ENCODE measurements at places on chromosomes 3 and 15. TPM values are rescaled to one million over a fixed set of nuclear protein-coding genes. Genes with fewer than 3 reads are reported as not detected.

CHST2 gene
- 33.4 TPM for total RNA-seq

CEP97 gene
- 69.6 TPM for total RNA-seq

LRTM1 gene
- total RNA-seq: not detected

PPP1R14D gene
- not detected for total RNA-seq

FBXO40 gene
- total RNA-seq: 0.31 TPM

TYRO3 gene
- 20.3 TPM for total RNA-seq

ALG1L2 gene
- total RNA-seq: 0.62 TPM

SLC12A8 gene
- 2.7 TPM for total RNA-seq

IMPG2 gene
- 3.0 TPM for total RNA-seq

CCDC80 gene
- total RNA-seq: 5.1 TPM

DUOX1 gene
- total RNA-seq: not detected

NR2E3 gene
- 0.16 TPM for total RNA-seq

FRMD5 gene
- total RNA-seq: 29.2 TPM

EFCAB12 gene
- 0.16 TPM for total RNA-seq

TRIM42 gene
- total RNA-seq: not detected

PRSS50 gene
- 0.31 TPM for total RNA-seq

DNASE1L3 gene
- total RNA-seq: 0.94 TPM

SLC28A1 gene
- not detected for total RNA-seq

APPL1 gene
- total RNA-seq: 174 TPM

GRK7 gene
- total RNA-seq: not detected

TOPBP1 gene
- 47.9 TPM for total RNA-seq

TRAK1 gene
- total RNA-seq: 46.3 TPM

FOXB1 gene
- total RNA-seq: not detected

CCDC33 gene
- total RNA-seq: not detected

DPH6 gene
- 12.9 TPM for total RNA-seq

CHRD gene
- 11.4 TPM for total RNA-seq

REC114 gene
- total RNA-seq: not detected

AGBL1 gene
- total RNA-seq: 0.47 TPM

NPAP1 gene
- 0.31 TPM for total RNA-seq

COLQ gene
- 3.0 TPM for total RNA-seq

PRTG gene
- total RNA-seq: 3.0 TPM

TIMP4 gene
- total RNA-seq: 2.5 TPM

CHCHD6 gene
- total RNA-seq: 28.2 TPM

FBLN2 gene
- 9.4 TPM for total RNA-seq

RETNLB gene
- total RNA-seq: not detected
